Cardiac septum (tissue), 1 donor: ENCODE measurements at places on chromosomes 5 and 9. TPM values are rescaled to one million over a fixed set of nuclear protein-coding genes. Genes with fewer than 3 reads are reported as not detected.

TMEM267 gene
- total RNA-seq, result 8.7 TPM

ATP10B gene
- not detected for total RNA-seq

DNAI1 gene
- total RNA-seq, result 0.30 TPM

CD74 gene
- total RNA-seq, result 239 TPM

LCN12 gene
- total RNA-seq, result 20.7 TPM

FAM81B gene
- not detected for total RNA-seq

FOXD4L4 gene
- total RNA-seq, result not detected

DOLK gene
- 9.8 TPM for total RNA-seq

GADD45G gene
- 29.6 TPM for total RNA-seq

TRIM7 gene
- 6.4 TPM for total RNA-seq

CA9 gene
- total RNA-seq, result 0.48 TPM

TNFSF8 gene
- total RNA-seq, result 0.86 TPM

TRIM14 gene
- total RNA-seq, result 1.8 TPM

PAX5 gene
- not detected for total RNA-seq

PCDHB6 gene
- total RNA-seq, result 0.57 TPM

FAM170A gene
- total RNA-seq, result not detected

CERCAM gene
- 16.6 TPM for total RNA-seq

MLANA gene
- not detected for total RNA-seq

MXD3 gene
- 1.9 TPM for total RNA-seq

SKIC3 gene
- total RNA-seq, result 70.7 TPM

ANKDD1B gene
- 0.38 TPM for total RNA-seq

GRM6 gene
- total RNA-seq, result not detected

ITGA1 gene
- total RNA-seq, result 40.3 TPM

SPATA31C2 gene
- total RNA-seq, result not detected

SLC36A3 gene
- not detected for total RNA-seq

PCDHA11 gene
- not detected for total RNA-seq

MOB3B gene
- 0.51 TPM for total RNA-seq

APBA1 gene
- 1.9 TPM for total RNA-seq

FYB1 gene
- 4.5 TPM for total RNA-seq

LCN15 gene
- not detected for total RNA-seq

SLC46A2 gene
- 0.16 TPM for total RNA-seq

DMGDH gene
- total RNA-seq, result 0.86 TPM

CEMIP2 gene
- 11.2 TPM for total RNA-seq

PCDHGA2 gene
- 17.3 TPM for total RNA-seq

PCA3 gene
- total RNA-seq, result not detected

PFN3 gene
- not detected for total RNA-seq

GSN gene
- 855 TPM for total RNA-seq

CETN3 gene
- total RNA-seq, result 16.0 TPM

RECK gene
- 5.8 TPM for total RNA-seq

FOXD4L6 gene
- not detected for total RNA-seq

FBP2 gene
- total RNA-seq, result not detected

TEX48 gene
- total RNA-seq, result not detected

POLR3G gene
- total RNA-seq, result 0.97 TPM

PLEKHG4B gene
- 0.03 TPM for total RNA-seq

SLC26A2 gene
- total RNA-seq, result 5.8 TPM

PLPP7 gene
- 78.7 TPM for total RNA-seq

PCDHGB6 gene
- 11.9 TPM for total RNA-seq

REEP2 gene
- 10.8 TPM for total RNA-seq

ALDH1A1 gene
- total RNA-seq, result 6.2 TPM

TAF11L10 gene
- not detected for total RNA-seq

STK10 gene
- total RNA-seq, result 12.1 TPM

FAM163B gene
- not detected for total RNA-seq
